CD4-positive, alpha-beta memory T cell (primary cell): ENCODE measurements at places on chromosomes 2 and 18. TPM values are rescaled to one million over a fixed set of nuclear protein-coding genes. Genes with fewer than 3 reads are reported as not detected.

IL18RAP gene
- 4.2 TPM for total RNA-seq

- H3K4me3 ChIP-seq, result no peak overlapping the region
- H3K36me3 ChIP-seq, result no peaks in the 10 kb centered on the region
- no peaks in the 10 kb centered on the region for H3K4me1 ChIP-seq
- H3K27ac ChIP-seq, result no peak overlapping the region
- DNase-seq, result no peak
These were observed 203.3 kb downstream of the PIEZO2 start for GRCh38 chr18:10946058-10946457.

GRCh38 chr2:225378984-225379383, 20.5 kb upstream of the NYAP2 start:
- DNase-seq, result no peak

DNA sequence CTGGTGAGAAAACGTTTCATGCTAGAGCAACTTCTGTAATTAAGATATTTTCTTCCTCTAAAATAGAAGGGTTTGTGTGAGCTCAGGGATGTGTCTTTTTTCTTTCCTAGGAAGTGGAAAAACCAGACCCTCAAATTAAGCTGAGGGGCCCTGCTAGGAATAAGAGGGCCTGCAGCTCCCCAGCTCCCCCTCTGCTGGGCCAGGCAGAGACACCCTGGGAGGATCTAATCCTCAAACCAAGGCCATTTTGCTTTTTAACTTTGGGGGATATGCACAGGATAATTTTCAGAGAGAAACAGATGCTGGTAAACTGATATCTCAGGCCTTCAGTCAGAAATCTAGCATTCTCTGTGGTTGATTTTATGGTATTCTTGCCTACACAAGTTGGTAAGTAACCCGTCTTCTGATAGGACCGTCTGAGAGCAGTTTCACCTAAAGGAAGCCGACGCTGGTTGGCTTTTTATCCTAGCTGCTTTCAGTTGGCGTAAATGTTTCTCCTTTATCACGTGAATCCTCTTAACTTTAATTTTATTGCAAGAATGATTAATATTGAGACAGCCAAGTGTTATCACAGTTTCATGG, 34.8 kb downstream of the SNTG2 start:
- no peaks in the 10 kb centered on the region for H3K36me3 ChIP-seq
- no peaks in the 10 kb centered on the region for H3K4me1 ChIP-seq
- H3K4me3 ChIP-seq, result no peak overlapping the region
- H3K27ac ChIP-seq, result no peak overlapping the region

GRCh38 chr2:165870346-165870745, 76.3 kb upstream of the GALNT3 start:
- DNase-seq, result no peak
- no peaks in the 10 kb centered on the region for H3K27me3 ChIP-seq
- H3K4me3 ChIP-seq, result no peak overlapping the region
- no peak overlapping the region for H3K27ac ChIP-seq
- H3K36me3 ChIP-seq, result no peaks in the 10 kb centered on the region

ANO7 gene
- total RNA-seq, result 0.81 TPM

- H3K27ac ChIP-seq, result no peak overlapping the region
- DNase-seq, result no peak
- no peaks in the 10 kb centered on the region for H3K4me1 ChIP-seq
These were observed 287.9 kb downstream of the PTPRM start for GRCh38 chr18:7855028-7855427.

- DNase-seq, result no peak
- H3K36me3 ChIP-seq, result no peaks in the 10 kb centered on the region
- no peak overlapping the region for H3K4me3 ChIP-seq
- H3K27me3 ChIP-seq, result no peaks in the 10 kb centered on the region
- H3K4me1 ChIP-seq, result peaks cover 11% of the 10 kb centered on the region
These were observed 184.3 kb downstream of the MCFD2 start for GRCh38 chr2:46731280-46731679.

SERPINB3 gene
- not detected for total RNA-seq

DNA sequence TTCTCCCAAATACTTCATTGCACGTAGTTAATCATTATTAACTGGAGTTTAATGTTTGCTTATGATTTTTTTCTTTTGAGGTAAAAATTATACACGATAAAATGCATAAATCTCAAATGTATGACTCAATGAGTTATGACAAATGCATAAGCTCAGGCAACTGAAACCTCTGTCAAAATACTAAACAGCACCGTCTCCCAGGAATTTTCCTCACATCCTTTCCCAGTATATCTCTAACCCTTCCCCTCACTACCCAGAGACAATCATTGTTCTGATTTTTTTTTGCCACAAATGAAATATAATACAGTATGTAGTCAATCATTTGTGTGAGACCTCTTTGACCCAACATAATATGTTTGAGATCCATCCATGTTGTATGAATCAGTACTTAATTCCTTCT, 606.5 kb downstream of the CPS1 start:
- H3K27me3 ChIP-seq, result no peaks in the 10 kb centered on the region
- H3K4me1 ChIP-seq, result no peaks in the 10 kb centered on the region
- H3K4me3 ChIP-seq, result no peak overlapping the region
- no peaks in the 10 kb centered on the region for H3K36me3 ChIP-seq

GPR17 gene
- total RNA-seq, result not detected

DNA sequence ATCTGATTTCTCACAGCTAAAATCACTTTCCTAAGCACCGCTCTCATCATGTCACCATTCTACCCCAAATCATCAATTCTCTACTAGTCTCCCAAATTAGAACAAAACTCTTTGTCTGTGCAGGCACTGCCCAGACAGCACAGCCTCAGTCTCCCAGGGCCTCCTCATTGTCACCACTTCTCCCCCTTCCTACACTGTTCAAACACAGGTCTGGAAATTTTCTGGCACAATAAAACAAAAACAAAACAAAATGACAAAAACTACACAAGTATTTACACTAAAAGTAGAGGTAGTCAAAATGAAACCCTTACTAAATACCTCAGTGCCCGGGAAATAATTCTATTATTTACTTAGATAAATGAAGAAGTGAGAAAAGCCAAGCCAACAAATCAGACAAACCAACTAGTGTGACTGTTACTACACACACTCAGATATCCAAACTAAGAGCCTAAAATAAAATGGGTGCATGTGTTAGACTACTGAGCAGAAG, 156.2 kb upstream of the DNMT3A start:
- peaks cover 5% of the 10 kb centered on the region for H3K36me3 ChIP-seq
- no peak overlapping the region for H3K27ac ChIP-seq
- no peaks in the 10 kb centered on the region for H3K27me3 ChIP-seq
- no peaks in the 10 kb centered on the region for H3K4me1 ChIP-seq
- no peak overlapping the region for H3K4me3 ChIP-seq

CCL20 gene
- total RNA-seq, result 2.6 TPM

GRCh38 chr2:199911877-199912161, 726 bp downstream of the C2orf69 start:
- H3K4me1 ChIP-seq, result peaks cover 32% of the 10 kb centered on the region
- H3K27ac ChIP-seq, result peak overlapping the region; percentile 87
- H3K36me3 ChIP-seq, result no peaks in the 10 kb centered on the region
- H3K4me3 ChIP-seq, result peak overlapping the region; percentile 80

DNA sequence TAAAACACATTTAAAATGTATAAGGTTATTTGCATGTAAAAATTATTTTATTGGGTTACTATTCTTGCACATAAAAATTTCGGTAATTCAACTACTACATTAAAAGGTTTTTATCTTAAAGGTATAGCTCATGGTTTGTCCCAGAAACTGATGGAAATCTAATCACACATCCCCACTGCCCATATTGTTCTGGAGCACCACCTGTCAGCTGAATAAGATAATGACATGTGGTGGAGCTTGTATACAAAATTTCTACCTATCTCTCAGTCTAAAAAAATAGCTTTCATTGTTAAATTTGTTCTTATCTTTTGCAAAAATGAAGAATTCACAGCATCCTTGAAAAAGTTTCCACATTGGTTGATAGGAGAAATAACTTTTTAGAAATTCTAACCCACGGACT, 18.3 kb downstream of the ERBB4 start:
- H3K27ac ChIP-seq, result no peak overlapping the region
- no peaks in the 10 kb centered on the region for H3K4me1 ChIP-seq
- H3K27me3 ChIP-seq, result no peaks in the 10 kb centered on the region

DNA sequence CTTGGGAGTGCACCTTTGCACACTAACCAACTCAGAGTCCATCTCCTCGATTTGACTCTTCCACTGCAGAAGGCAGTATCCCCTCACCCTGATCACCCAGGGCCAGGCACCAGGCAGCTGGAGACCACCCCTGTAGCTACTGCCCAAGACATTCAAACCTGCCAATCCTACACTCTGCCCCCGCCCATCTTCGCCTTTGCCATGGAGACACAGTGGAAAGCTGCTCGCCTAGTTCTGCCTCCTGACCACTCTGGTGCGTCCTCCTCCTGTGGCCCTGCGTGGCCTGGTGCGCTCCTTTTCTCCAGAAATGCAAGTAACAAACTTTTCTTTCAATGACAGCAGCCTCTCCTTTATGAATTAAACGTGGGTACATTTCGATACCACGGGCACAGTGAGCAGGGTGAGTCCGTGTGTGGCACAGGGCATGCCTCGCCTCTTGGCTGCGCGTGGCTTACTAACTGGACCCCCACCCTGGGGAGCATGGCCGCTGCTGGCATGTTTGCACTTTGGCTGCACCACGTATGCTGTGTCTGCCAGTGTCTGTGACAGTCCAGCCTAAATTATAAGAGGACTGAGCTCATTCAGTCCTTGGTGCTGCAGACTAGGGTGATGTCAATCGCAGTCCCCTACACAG, 47.6 kb downstream of the LONRF2 start:
- DNase-seq, result no peak
- H3K27ac ChIP-seq, result no peak overlapping the region
- no peak overlapping the region for H3K4me3 ChIP-seq
- H3K27me3 ChIP-seq, result no peaks in the 10 kb centered on the region
- no peaks in the 10 kb centered on the region for H3K4me1 ChIP-seq

DNA sequence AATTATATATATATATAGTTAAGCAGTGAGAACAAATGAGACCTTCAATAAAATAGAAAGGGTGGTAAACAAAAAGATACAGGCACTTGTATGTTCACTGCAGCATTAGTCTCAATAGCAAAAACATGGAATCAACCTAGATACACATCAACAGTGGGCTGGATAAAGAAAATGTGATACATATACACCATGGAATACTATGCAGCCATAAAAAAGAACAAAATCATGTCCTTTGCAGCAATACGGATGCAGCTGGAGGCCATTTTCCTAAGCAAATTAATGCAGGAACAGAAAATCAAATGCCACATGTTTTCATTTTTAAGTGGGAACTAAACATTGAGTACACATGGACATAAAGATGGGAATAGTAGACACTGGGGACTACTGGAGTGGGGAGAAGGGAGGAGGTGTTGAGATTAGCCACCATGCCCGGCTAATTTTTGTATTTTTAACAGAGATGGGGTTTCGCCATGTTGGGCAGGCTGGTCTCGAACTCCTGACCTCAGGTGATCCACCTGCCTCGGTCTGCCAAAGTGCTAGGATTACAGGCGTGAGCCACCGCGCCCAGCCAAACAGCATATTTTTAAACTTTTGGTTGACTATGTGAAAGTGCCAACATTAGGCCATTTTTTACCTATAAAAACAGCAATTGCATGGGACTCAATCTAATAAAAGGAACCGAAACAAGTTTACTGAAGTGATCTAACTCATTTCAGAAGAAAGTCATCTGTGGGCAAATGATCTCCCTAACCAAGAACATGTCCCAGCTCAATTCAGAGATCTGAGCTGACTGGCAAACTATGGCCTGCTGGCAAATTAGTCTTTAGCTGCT, 23.7 kb downstream of the ICA1L start:
- H3K27me3 ChIP-seq, result no peaks in the 10 kb centered on the region
- no peaks in the 10 kb centered on the region for H3K4me1 ChIP-seq
- H3K4me3 ChIP-seq, result no peak overlapping the region
- no peaks in the 10 kb centered on the region for H3K36me3 ChIP-seq
- DNase-seq, result no peak

FBXO15 gene
- 2.5 TPM for total RNA-seq

- no peak overlapping the region for H3K4me3 ChIP-seq
- no peaks in the 10 kb centered on the region for H3K4me1 ChIP-seq
- H3K27ac ChIP-seq, result no peak overlapping the region
- no peaks in the 10 kb centered on the region for H3K27me3 ChIP-seq
These were observed 161.5 kb upstream of the FOSL2 start for GRCh38 chr2:28231110-28231631.

- H3K27me3 ChIP-seq, result no peaks in the 10 kb centered on the region
- H3K27ac ChIP-seq, result no peak overlapping the region
- no peak overlapping the region for H3K4me3 ChIP-seq
- no peaks in the 10 kb centered on the region for H3K4me1 ChIP-seq
These were observed 8.4 kb upstream of the NMI start for GRCh38 chr2:151297882-151298281.

SKA1 gene
- total RNA-seq, result 0.47 TPM

DNA sequence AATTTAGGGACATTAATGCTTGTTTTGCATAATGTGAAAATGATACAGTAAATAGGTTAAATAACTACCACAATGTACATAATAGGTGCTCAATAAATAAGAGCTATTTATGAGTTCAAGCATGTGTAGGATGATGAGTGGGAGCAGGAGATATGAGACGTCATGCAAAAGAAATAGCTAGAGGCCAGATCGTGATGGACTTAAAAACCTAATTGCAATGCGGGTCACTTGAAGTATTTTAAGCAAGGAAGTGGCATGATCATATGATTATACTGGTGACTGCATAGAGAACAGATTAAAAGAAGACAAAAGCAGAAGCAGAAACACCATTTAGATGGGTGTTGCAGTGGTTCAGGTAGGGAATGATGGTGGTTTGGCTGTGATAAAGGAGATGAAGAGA, 78.0 kb downstream of the HNMT start:
- no peaks in the 10 kb centered on the region for H3K36me3 ChIP-seq
- H3K27me3 ChIP-seq, result no peaks in the 10 kb centered on the region
- no peak overlapping the region for H3K4me3 ChIP-seq

DNA sequence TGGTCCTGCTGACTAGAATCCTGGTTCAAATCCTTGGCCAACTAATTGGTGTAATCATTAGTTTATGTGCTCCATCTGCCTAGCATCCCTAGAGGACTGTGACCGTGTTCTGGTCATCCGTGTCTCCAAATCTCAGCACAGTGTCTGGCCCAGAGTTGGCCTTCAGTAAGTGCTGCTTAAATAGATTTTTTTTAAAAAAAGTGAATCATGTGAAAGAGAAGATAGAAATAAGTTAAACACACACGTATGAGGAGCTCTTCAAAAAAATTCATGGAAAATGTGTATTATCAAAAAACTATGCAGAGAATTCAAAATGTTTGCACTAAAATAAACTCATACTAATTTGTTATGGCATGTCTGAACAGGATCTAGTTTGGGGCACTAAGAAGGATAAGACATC, 129.3 kb upstream of the TLK1 start:
- H3K27ac ChIP-seq, result no peak overlapping the region
- no peaks in the 10 kb centered on the region for H3K27me3 ChIP-seq
- no peak overlapping the region for H3K4me3 ChIP-seq
- no peak for DNase-seq
- no peaks in the 10 kb centered on the region for H3K4me1 ChIP-seq
- H3K36me3 ChIP-seq, result no peaks in the 10 kb centered on the region

GPR39 gene
- not detected for total RNA-seq

DCC gene
- total RNA-seq, result not detected

- no peaks in the 10 kb centered on the region for H3K27me3 ChIP-seq
These were observed 84.5 kb upstream of the SNTG2 start for GRCh38 chr2:866009-866680.
